ENCODE measurements at places on chromosomes 6 and 20.

- DNase-seq, result no peak
Observed at GRCh38 chr6:52697903-52698302, 27.0 kb downstream of the TMEM14A start.

- DNase-seq, result no peak
Observed at GRCh38 chr6:34226731-34227586, 9.7 kb upstream of the HMGA1 start.

GRCh38 chr6:155872961-155873360, 417.3 kb upstream of the NOX3 start:
- no peak for DNase-seq

- DNase-seq, result no peak
Observed at GRCh38 chr20:2279253-2279779, 16.5 kb upstream of the TGM3 start.

- DNase-seq, result no peak
Observed at GRCh38 chr6:169659820-169660610, 41.8 kb downstream of the WDR27 start.

GRCh38 chr6:149209871-149210775, 107.4 kb upstream of the TAB2 start:
- no peak for DNase-seq

DNA sequence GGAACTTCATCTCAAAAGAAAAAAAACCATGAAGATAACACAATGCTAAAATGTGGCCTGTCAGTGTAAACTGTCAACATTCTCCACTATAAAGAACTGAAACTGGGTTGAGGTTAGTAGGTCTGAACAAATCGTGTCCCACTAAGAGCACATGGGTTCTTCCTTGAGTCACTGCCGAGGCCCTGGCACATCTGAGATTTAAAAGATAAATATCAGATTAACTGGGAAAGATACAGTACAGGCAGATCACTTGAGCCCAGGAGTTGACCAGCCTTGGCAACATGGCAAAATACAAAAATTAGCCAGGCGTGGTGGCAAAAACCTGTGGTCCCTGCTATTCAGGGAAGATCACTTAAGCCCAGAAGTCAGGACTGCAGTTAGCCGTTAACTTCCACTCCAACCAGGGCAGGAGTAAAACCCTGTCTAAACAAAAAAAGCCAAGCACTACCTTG, 5.6 kb downstream of the EEF1A1 start:
- no peak for DNase-seq

GRCh38 chr20:32519381-32519730, 65.8 kb downstream of the NOL4L start:
- DNase-seq, result no peak

DNA sequence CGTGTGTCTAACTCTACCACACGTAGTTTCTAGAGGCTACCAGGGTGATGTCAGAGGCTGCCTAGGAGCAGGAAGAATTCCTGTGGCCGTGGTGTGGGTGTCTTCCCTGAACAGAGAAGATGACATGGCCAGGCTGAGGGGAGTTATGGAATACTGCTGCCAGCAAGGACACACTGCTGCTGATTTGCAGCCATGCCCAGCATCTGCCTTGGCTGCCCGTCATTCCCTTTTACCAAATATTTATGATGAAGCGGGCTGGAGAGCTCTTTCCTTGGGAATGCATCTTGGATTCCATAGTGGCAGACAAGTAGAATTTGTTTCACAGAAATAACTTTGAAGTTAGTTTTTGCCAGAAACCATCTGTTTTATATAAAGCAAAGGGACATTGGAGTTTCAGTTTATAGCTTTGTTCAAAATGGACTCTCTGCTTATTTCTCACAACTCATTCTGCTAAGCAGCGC, 80.8 kb upstream of the VSTM2L start:
- DNase-seq, result no peak

GRCh38 chr6:44111434-44112417, 15.5 kb downstream of the MRPL14 start:
- no peak for DNase-seq

GRCh38 chr6:164478426-164478825, 831.0 kb downstream of the C6orf118 start:
- no peak for DNase-seq

- DNase-seq, result no peak
Observed at GRCh38 chr6:155519176-155519738, 63.6 kb upstream of the NOX3 start.

GRCh38 chr6:170080828-170081371, 210.0 kb downstream of the DLL1 start:
- DNase-seq, result no peak

DNA sequence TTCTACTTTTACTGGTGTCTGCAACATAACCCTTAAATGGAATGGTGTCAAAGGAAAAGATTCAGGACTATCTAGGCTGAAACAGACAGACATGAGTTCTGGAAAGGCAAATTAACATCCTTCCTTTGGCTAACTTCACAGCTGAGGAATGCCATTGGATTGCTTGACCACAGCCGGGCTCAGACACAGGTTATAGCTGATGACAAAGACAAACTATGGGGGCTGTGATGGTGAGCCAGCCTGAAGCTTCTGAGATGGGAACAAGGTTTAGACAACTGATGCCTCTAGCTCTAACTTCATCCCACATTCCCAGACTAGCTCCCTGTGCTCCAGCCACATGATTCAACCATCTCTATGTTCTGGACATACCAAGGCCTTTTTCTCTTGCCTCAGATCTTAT, 15.3 kb downstream of the POLR1C start:
- no peak for DNase-seq

- DNase-seq, result no peak
Observed at GRCh38 chr6:10355115-10355702, 59.7 kb downstream of the TFAP2A start.

DNA sequence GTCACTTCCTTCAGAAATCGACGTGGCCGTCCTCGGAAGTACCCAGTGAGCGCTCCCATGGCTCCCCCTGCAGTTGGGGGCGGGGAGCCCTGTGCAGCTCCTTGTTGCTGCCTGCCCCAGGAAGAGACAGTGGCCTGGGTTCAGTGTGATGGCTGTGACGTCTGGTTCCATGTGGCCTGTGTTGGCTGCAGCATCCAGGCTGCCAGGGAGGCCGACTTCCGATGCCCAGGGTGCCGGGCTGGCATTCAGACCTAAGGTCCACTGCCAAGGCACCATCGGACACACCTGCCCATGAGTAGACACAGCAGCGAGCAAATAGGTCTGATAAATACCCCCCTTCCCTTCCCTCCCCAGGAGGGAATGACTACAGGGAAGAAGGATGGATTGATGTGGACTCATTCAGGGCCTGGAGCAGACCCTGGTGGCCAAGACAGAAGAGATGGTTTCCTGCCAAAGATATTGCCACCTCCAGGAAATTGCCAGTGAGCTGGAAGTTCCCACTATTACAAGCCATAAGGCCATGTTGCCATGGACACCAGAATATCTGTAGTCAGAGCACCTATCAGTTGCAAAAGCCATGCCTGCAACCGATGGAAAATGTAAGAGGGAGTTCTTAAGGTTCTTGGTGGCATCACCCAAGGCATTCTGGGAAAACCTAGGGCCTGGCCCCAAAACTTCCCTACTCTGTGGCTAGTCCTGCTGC, 4.2 kb downstream of the TCF19 start:
- DNase-seq, result no peak

DNA sequence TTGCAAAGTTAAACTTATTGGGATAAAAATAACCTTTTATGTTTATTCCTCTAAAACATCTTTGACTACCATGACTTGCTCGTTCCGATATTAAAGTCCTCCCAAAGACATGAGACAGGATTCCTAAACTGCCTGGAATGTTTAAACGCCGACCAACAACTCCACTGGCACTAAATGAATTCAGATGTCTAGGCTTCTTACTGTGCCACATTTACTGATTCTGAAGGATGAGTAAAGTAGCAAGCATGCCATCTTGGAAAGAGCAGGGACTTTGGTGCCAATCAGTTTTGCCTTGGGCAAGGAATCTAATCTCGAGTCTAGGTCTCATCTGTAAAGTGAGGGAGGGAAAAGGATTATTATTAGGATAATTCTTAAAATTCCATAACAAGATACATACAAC, 25.3 kb downstream of the MBOAT1 start:
- DNase-seq, result no peak

GRCh38 chr6:4603291-4603690, 172.9 kb upstream of the CDYL start:
- no peak for DNase-seq

GRCh38 chr6:106272287-106272686, 53.3 kb downstream of the ATG5 start:
- no peak for DNase-seq

DNA sequence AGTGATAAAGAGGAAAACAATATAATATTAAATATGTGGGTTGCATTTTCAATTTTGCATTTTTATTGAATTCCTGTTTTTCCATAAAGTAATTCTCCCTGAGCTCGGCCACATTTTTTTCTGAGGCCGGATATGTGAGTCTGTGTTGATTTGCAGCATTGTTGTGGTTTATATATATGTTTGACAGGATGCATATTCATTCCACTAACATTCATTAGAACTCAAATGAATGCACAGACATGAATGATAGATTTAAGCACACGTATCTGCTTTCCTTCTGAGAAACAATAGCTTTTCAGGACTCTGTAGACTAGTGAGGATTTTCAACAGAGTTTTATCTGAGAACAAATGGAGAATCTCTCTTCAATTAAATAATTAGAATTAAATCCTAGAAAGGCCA, 10.6 kb upstream of the EXOC2 start:
- DNase-seq, result no peak

- DNase-seq, result no peak
Observed at GRCh38 chr6:106256201-106256968, 69.2 kb downstream of the ATG5 start.

DNA sequence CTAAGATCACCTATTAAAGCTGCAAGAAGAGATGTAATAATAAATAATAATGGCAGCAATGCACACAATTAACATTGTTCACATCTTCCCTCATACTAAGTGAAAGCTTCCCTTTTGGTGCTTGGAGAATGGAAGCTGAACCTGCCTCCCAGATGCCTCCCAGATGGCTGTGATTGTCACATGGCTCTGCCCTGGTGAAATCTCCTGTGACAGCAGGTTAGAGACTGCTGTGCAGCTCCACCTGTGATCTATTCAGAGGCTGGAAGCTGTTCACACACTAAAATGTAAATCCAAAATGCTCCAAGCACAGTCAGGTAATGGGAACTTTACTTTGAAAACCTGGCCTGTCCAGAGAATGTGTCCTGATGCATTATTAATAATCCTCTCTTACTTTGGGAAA, 41.7 kb upstream of the RGS17 start:
- DNase-seq, result no peak

DNA sequence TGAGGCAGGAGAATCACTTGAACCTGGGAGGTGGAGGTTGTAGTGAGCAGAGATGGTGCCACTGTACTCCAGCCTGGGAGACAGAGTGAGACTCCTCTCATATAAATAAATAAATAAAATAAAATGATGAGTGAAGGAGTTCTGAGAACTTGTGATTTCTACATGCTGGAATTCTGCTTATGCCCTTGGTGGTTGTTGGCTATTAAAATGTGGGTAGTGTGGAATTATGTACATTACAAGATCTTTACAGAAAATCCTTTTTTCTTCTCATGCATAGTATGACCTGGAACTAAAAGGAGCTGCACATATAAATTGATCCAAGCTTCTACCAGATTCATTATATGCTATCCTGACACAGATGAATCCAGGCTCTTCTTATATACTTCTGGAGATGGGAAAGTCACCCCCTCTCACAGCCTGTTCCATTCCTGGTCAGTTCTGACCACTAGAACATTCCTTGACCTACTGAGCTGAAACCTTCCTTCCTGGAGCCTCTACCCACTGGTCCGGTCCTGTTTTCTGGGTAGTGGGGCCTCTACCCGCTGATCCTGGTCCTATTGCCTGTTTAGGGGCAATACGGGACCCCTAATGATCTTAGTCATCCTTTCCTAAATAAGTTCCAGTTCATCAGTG, 37.7 kb upstream of the TAF8 start:
- no peak for DNase-seq

- DNase-seq, result no peak
Observed at GRCh38 chr6:35148167-35148741, 7.1 kb upstream of the TCP11 start.

- no peak for DNase-seq
Observed at GRCh38 chr6:149451376-149452036, 33.3 kb downstream of the ZC3H12D start.

DNA sequence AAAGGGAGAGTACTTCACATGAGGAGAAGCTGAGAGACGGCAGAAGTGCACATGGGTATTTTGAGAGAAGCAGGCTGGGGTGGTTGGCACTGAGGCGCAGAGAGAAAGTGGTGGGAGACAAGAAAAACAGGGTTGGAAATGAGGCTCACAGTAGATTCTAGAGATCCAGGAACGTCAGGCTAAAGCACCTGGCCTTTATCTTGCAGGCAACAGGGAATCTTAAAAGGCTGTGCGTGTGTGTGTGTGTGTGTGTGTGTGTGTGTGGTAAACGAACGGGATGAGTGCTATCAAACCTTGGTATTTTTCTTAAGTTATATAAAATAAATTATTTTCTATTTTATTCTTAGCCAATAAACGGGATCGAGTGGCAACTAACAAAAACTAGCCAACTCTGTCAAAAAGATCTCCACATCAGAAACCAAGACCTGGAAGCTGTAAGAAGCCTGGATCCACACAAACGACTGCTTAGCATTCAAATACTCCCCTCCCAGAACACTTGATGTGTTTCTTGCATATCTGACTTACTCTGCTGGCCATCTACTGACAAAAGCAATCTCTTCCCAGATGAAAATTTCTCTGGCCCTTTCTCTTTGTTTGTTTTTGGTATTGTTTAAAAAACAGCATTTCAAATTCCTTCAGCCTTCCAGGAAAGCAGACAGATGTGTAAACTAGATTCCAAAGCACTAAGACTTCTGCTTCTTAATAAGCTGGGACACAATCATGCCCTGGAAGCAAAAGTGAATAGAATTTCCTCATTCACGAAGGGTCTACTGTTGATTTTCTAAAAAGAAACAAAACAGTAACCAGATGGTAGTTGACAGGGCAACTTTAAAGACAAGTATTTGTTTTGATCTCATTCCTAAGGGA, 44.8 kb upstream of the FABP7 start:
- DNase-seq, result no peak

- no peak for DNase-seq
Observed at GRCh38 chr6:148426317-148426977, 83.8 kb downstream of the SASH1 start.

GRCh38 chr6:123994168-123994567, 190.5 kb downstream of the NKAIN2 start:
- no peak for DNase-seq

GRCh38 chr20:48658198-48658476, 169.7 kb downstream of the PREX1 start:
- DNase-seq, result no peak

GRCh38 chr6:13004601-13005000, 288.0 kb downstream of the PHACTR1 start:
- no peak for DNase-seq

- DNase-seq, result no peak
Observed at GRCh38 chr6:53294611-53295010, 54.1 kb downstream of the ELOVL5 start.

- no peak for DNase-seq
Observed at GRCh38 chr6:84815896-84816735, 51.7 kb upstream of the TBX18 start.

GRCh38 chr6:117265410-117266256, at the start of gene VGLL2:
Gene VGLL2 (plus strand): TSS chr6:117265558. CDS start chr6:117265764, 206 bp downstream.
- DNase-seq, result no peak
